ENCODE measurements at places on chromosomes 6 and 20.

DNA sequence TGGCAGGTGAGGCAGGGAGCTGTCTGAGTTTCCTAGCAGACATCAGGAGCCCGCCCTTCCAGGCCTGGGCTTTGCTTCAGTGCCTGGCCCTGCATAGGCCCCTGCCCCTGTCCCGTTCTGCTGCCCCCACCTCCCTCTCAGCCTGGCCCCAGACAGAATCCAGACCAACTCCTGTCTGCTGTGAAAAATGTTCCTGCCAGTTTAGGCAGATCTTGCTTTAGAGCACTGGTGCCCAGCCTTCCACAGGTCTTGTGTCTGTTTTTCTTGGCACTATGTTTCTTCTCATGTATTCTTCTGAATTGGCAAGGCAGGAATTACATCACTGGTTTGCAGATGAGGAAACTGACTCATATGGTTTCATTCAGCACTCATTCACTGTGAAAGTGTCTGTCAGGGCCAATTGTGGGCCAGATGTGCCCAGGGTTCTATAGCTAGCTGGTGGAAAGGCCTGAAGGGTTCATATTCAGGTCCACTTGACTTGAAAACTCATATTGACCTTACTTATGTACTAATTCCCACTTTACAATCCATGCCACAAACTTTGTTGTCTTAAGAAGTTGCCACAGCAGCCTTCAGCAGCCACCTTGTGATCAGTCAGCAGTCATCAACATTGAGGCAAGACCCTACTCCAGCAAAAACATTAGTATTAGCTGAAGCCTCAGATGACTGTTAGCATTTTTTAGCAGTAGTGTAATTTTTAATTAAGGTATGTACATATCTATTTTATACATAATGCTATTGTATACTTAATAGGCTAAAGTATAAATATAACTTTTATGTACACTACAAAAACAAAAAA, 40.5 kb downstream of the HLA-F start:
- peaks cover 13% of the 10 kb centered on the region for H3K27me3 ChIP-seq
- peaks cover 21% of the 10 kb centered on the region for H3K4me1 ChIP-seq
- no peak overlapping the region for H3K27ac ChIP-seq

- no peak overlapping the region for H3K27ac ChIP-seq
- no peaks in the 10 kb centered on the region for H3K36me3 ChIP-seq
- peaks cover 15% of the 10 kb centered on the region for H3K27me3 ChIP-seq
- peaks cover 15% of the 10 kb centered on the region for H3K4me1 ChIP-seq
- DNase-seq: no peak
- no peak overlapping the region for H3K4me3 ChIP-seq
Measured at GRCh38 chr6:134312038-134312660, 5.8 kb downstream of the SGK1 start.

DNA sequence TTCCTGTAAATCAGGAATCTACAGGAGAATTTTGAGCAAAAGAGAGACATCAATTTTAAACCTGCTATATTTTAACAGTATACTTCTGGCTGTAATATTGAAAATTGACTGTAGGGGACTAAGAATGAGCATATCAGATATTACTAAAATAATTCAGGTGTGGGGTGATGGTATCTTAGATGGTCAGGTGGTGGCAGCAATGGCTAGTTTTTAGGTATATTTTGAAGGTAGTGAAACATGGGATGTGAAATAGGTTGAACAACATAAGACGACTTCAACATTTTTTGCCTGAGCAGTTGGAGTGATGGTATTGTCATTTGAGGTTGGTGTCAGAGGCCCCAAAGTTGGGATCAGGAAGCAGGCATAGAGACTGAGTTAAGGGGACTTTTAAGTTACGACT, 32.1 kb downstream of the FAM83B start:
- no peak overlapping the region for H3K4me3 ChIP-seq
- DNase-seq: no peak
- no peak overlapping the region for H3K27ac ChIP-seq
- no peaks in the 10 kb centered on the region for H3K4me1 ChIP-seq

GRCh38 chr6:34189806-34190503, 44.1 kb upstream of the GRM4 start:
- H3K36me3 ChIP-seq: no peaks in the 10 kb centered on the region
- no peaks in the 10 kb centered on the region for H3K4me1 ChIP-seq
- H3K27me3 ChIP-seq: peaks cover 5% of the 10 kb centered on the region
- peak; percentile 40 for DNase-seq
- no peak overlapping the region for H3K4me3 ChIP-seq

GRCh38 chr6:15143086-15143485, 102.8 kb upstream of the JARID2 start:
- no peaks in the 10 kb centered on the region for H3K4me1 ChIP-seq
- no peak overlapping the region for H3K4me3 ChIP-seq
- no peak for DNase-seq
- H3K27ac ChIP-seq: no peak overlapping the region
- H3K27me3 ChIP-seq: peaks cover 4% of the 10 kb centered on the region
- H3K36me3 ChIP-seq: no peaks in the 10 kb centered on the region
